ENCODE measurements at places on chromosomes 6 and 20.

GRCh38 chr6:54579011-54579410 is 267.6 kb upstream of the FAM83B start:
- DNase-seq, result no peak

GRCh38 chr20:63837479-63837878 is 6.4 kb upstream of the ZBTB46 start:
- DNase-seq, result no peak

- no peak for DNase-seq
Measured at GRCh38 chr20:41534842-41535241, 83.3 kb downstream of the CHD6 start.

DNA sequence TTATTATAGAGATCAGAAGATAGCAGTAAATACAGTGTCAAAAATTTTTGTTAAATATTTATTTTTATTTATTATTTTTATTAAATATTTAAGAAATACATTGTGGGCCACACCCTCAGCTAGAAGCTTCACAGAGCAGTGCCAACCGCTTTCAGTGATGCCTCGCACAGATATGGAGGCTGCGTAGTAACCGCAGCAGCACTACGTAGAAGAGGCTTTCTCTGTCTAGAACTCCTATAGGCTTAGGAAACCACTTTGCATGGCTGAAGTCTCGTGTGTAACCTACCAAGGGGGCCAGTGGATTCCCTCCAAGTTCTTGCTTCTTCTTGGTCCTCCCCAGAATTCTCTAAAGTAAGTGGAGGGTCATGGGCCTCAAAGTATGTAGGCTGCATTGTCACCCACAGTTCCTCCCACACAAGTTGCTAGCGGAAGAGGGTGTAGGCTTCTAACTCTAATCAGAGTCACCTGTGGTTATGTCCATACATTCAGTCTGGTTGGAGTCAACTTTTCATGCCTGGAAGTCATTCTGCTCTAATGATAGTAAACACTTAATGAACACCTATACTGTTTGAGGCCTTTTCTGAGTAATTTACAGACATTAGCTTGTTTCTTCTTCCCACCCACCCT is 285.6 kb downstream of the CDKAL1 start:
- no peak for DNase-seq

DNA sequence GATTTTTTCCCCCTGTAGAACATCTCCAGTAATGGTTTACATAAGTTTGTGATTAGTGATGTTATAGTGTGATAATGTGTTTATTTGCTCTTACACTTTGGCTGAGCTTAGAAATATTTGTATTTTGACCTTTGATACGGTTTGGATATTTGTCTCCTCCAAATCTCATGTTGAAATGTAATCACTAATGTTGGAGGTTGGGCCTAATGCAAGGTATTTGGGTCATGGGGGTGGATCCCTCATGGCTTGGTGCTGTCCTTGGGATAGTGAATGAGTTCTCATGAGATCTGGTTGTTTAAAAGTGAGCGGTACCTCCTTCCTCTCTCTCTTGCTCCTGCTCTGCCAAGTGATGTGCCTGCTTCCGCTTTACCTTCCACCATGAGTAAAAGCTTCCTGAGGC is 147.2 kb downstream of the CCDC170 start:
- DNase-seq, result no peak

DNA sequence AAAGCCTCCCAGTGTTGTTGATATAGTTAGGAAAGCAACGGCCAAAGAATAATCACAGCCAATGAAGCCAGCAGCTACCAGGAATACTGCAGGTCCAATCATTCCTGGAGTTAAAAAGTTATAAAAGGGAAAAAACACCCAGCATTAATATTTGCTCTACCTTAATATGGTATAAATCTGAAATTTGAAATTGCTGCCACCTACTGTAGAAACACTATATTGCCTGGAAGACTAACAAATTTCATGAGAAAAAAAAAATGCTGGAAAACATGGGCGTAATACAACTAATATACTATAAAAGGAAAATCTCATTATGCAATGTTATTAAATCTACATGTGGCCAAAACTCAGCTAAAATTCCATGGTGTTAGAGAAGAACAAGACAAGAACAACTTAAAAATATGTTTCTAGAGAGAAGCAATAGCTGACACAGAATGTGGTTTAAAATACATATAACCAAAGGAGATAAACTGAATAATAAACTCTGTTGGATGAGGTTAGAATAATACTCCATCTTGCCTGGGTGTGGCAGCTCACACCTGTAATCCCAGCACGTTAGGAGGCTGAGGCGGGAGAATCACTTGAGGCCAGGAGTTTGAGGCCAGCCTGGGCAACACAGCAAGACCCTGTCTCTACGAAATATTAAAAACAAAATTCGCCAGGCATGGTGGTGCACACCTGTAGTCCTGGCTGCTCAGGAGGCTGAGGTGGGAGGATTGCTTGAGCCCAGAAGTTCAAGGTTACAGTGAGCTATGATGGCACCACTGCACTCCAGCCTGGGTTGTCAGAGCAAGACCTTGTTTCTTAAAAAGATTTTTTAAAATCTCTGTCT is 43.1 kb downstream of the SLC17A5 start:
- DNase-seq, result peak; percentile 46

GRCh38 chr6:99137314-99137713 is 189.6 kb upstream of the FBXL4 start:
- DNase-seq, result no peak

GRCh38 chr6:15875797-15876196 is 213.0 kb upstream of the DTNBP1 start:
- no peak for DNase-seq

GRCh38 chr6:151822252-151823111 is 15.0 kb downstream of the ESR1 start:
- no peak for DNase-seq

DNA sequence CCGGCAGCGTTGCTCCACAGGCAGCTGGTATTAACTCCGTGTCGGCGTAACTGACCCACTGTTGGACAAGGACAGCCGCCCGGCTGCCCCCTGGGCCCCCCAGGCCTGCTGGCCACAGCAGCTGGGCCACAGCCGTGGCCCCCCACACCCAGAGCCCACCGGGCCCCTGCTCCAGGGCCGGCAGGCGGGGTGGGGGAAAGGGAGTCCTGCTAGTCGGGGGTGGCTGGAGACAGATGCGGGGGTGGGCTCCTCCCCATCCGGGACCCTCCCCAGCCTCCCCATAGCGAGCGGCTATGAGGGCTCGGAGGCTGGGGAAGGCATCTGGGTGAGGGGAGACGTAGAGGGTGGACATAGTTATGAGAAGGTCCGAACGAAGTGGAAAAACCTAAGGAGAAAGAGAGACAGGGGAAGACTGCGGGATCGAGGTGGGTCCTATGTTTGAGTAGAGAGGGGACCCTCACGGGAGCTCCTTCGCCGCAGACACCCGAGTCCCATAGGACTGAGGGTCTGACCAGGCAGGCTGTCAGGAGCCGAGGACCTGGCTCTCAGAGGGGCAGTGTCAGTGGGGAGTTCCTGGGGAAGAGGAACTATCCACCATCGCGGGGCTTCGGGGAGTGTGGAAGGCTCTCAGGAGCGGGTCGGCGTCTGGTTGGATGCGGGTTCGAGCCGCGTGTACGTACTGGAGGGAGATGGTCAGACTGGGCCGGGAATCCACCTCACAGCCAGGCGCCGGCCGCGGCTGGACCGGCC is 511 bp downstream of the VARS1 start:
- DNase-seq, result no peak

- DNase-seq, result no peak
Measured at GRCh38 chr6:13373488-13373886, 45.1 kb upstream of the TBC1D7 start.

DNA sequence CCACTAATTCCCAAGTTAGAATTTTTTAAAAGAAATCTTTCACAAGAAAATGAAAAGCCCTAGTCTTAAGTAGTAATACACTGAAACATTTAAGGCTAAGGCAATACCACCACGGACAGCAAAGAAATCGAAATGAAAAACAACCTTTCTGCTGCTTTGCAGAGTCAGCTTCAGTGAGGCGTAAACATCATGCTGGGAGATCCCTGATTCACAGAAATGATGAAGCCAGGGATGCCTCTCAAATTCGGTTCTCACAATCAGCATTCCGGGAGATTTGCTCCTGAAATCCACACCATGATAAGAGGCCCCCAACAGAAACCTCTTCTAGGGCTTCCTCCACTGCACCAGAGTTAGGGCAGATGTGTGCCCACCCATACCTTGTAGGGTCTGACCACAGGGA is 18.6 kb downstream of the RRBP1 start:
- DNase-seq, result no peak

- DNase-seq, result no peak
Measured at GRCh38 chr6:117487821-117488220, 5.3 kb downstream of the DCBLD1 start.

DNA sequence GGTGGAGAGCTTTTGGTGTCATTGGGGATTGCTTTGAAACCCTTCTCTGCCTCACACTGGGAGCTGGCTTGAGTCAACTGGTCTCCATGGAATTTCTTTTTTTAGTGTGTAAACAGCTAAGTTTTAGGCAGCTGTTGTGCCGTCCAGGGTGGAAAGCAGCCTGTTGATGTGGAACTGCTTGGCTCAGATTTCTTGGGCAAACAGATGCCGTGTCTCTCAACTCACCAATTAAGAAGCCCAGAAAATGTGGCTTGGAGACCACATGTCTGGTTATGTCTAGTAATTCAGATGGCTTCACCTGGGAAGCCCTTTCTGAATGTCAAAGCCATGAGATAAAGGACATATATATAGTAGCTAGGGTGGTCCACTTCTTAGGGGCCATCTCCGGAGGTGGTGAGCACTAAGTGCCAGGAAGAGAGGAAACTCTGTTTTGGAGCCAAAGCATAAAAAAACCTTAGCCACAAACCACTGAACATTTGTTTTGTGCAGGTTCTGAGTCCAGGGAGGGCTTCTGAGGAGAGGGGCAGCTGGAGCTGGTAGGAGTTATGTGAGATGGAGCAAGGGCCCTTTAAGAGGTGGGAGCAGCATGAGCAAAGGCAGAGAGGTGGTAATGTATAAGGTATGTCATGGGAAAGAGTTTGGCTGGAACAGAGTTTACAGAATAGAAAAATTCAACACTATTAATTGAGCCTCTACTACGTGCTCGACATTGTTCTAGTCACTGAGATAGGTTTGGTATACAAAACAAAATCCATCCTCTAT is 31.2 kb downstream of the SRSF3 start:
- no peak for DNase-seq

- DNase-seq, result no peak
Measured at GRCh38 chr20:51647674-51648570, 105.4 kb upstream of the NFATC2 start.

DNA sequence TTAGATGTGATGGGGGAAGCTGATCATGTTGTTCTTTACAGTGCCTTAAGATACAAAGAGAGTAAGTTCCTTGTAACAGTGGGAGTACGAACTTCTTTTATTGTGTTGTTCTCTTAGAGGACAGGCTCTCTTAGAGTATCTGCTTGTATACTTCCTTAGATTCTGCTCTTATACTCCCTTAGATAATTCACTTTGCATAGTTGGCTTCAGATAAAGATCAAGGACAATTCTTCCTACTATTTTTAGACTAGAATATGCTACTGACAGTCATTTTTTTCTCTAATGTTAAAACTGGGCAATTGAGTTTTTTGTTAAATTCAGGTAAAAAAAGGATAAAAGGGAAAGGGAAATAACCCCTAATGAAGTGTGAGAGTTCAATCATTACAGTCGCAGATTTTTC is 138.7 kb downstream of the MYB start:
- DNase-seq, result no peak

- no peak for DNase-seq
Measured at GRCh38 chr6:121436960-121437850, 1.8 kb downstream of the GJA1 start.

DNA sequence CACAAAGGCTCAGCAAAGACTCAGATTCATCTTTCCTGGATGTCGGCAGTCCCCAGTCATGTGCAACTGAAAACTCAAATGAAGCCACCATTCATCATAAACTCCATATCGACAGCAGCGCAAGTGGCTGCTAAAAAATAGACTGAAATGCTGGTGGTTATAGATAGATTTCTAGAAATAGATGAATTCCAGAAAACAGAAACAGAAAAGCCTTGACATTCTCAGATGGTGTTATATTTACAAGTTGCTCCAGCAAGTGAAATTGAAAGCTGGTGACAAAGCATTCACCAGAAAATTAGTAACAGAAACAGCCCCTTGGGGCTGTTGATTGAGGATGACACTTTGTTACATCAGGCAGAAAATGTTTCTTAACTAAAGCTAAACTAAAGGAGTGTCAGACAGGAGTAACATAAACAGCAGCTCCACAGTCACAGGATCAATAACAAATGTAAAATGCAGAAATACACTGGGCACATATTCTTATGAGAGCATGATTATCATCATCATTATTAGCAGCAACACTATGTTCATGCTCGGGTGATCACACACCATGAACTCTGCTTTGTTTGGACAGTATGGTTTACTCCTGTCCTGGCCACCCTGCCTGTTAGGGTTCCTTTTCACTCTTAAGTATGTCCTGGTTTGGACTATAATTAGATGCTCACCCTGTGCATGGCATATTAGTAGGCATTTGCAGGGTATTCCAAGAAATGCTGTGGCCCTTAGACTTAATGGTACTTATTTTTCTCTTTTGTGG is 36.4 kb upstream of the SLC35F1 start:
- no peak for DNase-seq

All from fibroblast of skin of left quadriceps (primary cell).